ENCODE measurements at places on chromosomes 12 and 14.

DNA sequence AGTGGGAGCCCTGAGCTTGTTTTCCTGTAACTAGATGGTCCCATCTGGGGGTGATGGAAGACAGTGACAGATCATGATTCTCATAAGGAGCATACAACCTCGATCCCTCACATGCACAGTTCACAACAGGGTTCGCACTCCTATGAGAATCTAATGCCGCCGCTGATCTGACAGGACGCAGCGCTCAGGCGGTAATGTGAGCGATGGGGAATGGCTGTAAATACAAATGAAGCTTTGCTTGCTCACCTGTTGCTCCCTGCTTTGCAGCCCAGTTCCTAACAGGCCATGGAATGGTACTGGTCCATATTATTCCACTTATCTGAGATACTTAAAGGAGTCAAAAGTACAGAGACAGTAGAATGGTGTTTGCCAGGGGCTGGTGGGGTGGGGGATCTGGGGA, 9.9 kb upstream of the CEP83 start:
- no peak for DNase-seq

DNA sequence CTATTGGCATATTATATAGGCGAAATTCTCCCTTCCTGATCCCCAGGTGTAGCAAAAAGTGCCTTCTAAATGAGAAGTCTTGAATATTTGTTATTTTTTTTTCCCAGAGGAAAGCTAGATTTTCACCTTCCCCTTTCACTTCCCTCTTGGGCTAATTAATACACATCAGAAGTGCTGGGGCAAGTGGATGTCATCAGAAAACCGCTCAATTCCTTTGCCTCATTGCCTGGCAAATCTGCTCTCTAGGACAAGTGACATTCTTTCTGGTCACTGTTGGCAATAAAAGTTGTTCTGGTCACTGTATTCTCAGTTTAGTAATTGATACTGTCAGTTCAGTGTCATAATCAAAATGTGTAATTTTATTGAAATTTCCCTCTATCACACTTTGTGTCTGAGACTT, 174.5 kb downstream of the ETNK1 start:
- DNase-seq, result no peak

DNA sequence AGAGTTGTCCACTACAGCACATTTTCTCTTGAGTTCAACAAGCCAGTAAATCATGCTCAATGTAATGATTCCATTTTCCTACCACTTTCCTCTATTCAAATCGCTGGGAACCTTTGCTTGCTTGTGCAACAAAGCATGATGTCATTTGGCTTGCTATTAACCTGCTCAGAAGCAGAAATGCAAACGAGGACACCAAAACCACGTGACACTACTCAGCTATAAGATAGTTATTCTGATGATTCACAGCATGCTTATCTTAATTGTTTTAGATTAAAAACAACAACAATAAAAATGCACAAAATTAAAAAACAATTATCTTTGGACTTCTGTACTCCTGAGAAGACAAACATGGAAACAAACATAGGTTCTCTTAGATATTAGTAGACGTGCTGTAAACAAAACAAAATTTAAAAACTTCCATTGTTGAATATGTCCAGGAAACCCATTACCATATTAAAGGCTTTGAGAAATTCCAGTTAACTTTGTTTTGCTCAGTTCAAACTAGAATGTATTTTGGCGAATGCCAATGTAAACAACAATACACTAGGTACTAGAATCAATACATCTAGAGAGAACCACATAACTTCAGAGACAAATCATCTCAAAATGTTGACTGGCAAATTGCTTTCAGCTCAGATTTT, 77.5 kb upstream of the KRAS start:
- peak; percentile 90 for DNase-seq

GRCh38 chr14:51604073-51604472, 47.6 kb upstream of the FRMD6 start:
- no peak for DNase-seq

DNA sequence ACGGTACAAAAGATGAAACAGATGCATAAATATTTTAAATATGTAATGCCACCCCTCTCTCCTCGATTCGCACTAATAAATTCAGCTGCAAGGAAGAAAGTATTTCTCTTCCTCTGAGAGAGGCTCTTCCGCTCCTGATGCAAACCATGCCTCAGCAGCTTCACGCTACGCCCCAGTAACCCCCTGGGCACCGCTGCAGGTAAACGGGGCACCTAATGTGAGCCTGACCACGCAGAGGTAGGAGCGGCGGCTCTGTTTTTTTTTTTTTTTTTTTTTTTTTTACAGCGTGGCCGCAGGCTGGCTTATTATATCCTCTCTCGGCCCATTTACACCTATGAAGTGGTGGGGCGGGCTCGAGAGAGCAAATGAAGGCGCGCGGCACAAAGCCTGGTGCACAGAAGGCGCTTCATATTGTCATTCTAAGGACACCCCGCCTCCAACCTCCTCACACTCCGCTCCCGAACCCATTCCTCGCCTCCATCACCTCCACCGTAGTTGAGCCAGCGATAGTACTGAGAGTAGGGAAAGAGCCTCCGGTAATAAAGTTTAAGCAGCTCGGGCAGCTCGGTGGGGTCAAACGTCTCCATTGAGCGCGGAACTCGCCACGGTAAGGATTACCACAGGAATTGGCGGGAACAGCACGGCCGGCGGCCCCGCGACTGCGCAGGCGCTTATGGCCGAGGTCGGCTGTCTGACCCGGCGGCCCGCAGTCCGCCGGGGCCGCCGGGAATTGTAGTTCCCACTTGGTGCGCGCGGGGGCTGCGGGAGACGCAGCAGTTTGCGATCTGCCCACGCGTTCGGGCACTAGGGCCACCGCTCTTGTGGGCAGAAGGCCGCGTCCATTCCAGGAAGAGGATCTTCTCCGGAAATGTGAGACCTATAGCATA, at the start of gene PRIM1:
PRIM1 (minus strand) TSS at position 612 of the 887 bp plus-strand sequence; CDS start at position 587, 25 bp downstream.
- peak; percentile 70 for DNase-seq

DNA sequence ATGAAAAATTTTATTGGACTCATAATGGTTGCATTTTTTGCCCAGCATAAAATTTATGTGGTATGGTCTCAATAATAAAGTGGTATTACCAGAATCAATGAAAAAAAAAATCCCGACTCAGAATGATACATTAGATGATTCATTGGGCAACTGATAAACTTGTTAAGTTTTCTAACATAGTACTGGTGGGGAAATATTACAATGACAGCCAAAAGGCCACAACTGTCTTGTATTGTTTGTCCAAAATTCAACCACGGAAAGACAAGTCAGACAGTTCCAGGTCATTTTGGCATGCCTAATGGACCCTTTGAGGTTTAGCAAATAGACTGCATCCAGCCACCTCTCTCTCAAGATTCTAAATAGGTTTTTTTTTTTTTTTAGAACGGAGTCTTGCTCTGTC, 70.5 kb upstream of the TRIM9 start:
- DNase-seq, result no peak

GRCh38 chr14:91774140-91775096, 42.5 kb upstream of the CATSPERB start:
- no peak for DNase-seq

- no peak for DNase-seq
Measured at GRCh38 chr12:23640754-23641153, 308.7 kb downstream of the SOX5 start.

Measured in epithelial cell of esophagus (primary cell).